ENCODE measurements at places on chromosomes 16 and 17.

GRCh38 chr17:58239987-58240386 lies 1.6 kb downstream of the LPO start:
- no peak for DNase-seq

DNA sequence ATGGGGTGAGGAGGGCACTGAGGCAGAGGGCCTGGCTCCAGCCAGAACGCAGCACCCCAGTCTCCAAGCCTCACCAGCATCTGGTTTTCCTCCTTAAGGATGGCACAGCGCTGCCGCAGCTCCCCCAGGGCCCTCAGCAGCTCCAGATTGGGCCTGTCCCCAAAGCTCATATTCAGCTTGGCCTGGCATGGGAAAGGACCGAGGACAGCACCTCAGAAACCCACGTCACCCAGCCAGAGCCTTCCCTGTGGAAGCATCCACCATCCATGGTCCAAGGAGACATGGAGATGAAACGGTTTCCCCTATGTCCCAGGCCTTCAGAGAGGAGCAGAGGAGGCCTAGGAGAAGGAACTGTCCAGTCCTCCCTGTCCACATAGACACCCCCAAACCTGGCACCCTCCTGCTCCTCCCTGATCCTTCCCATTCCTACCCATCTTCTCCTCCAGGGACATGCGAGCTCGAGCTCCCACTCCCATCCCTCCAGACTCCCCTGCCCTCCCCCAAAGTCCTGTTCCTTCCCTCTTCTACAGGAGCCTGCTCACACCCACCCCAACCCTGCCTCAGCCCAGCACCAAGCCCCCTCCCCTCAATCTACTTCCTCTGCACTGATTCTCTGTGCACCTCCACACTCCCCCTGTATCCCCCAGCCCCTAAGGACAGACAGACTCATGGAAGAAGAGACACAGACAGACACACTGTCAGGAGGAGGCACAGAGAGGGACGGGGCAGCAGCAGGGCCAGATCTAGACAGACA lies 1.8 kb downstream of the TSPOAP1 start:
- DNase-seq, result no peak

DNA sequence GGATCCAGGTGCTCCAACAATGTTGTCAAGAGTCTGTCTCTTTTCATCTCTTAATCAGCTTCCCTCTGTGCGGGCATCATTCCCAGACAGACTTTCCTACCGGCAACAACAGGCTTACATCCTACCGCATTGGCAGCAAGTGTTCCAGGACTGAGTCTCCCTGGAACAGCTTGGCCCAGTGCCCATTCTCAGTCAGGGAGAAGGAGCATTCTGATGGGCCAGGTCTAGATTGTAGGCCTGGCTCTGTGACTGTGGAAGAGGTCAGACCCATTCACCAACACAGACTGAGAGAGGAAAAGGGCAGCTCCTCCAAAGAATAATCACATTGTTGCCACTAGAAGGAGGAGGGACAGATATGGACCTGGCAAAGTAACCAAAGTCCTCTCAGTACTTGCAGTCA lies 68.1 kb upstream of the TMEM132E start:
- DNase-seq, result no peak

- DNase-seq, result no peak
Measured at GRCh38 chr16:21613781-21614180, 14.4 kb downstream of the METTL9 start.

DNA sequence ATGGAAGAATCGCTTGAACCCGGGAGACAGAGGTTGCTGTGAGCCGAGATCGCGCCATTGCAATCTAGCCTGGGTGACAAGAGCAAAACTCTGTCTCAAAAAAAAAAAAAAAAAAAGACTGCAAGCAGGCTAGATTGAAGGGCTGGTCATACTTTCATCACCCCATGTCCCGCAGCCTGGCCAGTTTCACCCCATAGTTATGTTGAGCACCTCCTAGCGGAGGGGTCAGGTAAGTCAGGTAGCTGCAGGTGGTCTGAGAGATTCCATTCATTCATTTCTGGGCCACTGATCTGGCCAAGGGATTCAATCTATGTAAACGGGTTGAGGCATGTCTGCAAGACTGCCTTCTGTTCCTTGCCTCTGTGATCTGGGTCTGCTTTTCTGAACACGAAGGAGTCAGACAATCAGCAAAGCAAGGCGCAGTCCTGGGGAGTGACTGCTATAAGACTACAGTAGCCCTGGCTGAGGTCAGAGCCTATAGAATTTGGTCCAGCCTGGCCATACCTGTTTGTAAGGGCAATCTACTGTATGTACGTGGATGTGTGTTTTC lies 23.6 kb upstream of the BPTF start:
- DNase-seq, result no peak

- no peak for DNase-seq
Measured at GRCh38 chr16:57382535-57383275, 10.4 kb downstream of the CX3CL1 start.

DNA sequence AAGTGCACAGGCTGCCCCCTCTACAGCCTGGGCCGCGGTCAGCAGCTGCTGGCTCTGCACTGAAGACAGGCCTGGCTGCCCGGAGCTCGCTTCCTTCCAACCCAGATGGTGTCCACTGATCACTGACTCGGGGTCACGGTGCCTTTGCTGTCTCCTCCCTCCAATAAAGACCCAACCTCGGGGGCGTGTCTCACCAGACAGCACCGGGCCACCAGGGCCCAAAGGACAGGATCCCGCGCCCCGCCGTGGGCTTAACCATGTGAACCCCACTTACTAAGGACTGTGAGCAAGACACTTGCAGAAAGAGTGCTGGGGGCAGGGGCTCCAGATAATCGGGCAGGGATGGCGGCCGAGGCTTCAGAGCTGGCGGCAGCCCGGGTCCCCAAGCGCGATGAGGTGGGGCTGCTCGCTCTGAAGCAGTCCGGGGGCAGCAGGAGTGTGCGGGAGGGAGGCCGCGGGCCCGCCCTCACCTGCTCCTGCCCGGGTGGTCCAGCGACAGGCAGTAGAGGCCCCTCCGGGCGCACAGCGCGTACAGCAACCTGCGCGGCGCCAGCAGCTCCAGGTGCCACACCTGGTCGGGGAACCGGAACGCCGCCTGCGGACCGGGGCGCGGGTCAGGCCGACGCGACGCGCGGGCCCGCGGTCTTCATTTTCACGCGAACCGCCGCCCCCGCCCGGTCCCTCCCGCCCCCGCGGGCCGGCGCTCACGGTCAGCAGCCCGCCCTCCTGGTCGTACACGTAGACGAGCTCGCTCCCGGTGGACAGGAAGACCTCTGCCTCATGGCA lies 502 bp downstream of the FAAP100 start:
- peak; percentile 57 for DNase-seq

- no peak for DNase-seq
Measured at GRCh38 chr17:79043931-79044320, 20.0 kb downstream of the C1QTNF1 start.

DNA sequence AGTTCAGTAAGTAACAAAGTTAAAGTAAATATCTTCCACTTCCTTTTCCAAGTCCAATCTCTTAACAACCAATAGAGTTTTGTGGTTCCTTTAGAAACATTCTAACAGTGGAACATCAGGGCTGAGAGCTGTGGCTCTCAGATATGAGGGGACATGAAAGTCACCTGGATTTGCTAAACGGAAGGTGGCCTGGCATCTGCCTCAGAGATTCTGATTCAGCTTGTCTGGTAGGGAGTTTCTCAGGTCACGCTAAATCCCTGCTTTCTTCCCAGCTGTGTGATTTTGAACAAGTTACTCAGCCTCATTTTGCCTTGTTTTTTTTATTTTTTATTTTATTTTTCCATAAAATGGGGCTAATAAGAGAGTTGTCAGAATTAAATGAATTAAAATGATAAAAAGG lies 411.0 kb upstream of the CDH11 start:
- DNase-seq, result no peak

- no peak for DNase-seq
Measured at GRCh38 chr16:55810451-55810961, 22.4 kb downstream of the CES1 start.

DNA sequence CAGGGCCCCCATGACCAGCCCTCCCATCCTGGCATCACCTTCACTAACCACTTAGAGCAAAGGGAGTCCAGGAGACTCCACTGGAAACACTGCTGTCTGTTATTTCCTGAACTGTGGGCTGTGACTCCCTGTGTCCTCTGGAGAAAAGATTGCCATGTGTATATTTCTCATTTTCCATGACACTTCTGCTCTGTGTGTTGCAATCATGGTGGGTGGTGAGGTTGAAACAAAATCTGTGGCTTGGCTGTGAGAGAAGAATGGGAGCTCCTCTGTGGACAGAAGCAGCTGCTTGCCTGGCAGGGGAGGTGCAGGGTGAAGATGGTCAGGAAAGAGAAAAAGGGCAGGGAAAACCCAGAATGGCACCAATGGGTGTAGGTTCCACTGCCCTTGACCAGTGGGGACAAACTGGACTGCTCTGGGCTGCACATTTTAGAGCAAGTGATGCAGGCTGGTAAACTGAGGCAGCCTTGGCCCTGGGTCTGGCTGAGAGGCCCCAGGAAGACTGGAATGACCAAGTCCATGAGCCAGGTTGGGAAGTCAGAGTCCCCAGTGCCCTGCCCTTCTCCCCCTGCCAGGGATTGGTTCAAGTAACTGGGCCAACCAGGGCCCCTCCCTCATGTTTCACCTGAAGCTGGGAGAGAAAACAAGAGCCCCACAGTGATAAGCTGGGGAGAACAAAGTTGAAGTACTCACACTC lies 314.3 kb downstream of the C16orf95 start:
- DNase-seq, result no peak

- no peak for DNase-seq
Measured at GRCh38 chr16:47258874-47259461, 115.2 kb upstream of the NETO2 start.

DNA sequence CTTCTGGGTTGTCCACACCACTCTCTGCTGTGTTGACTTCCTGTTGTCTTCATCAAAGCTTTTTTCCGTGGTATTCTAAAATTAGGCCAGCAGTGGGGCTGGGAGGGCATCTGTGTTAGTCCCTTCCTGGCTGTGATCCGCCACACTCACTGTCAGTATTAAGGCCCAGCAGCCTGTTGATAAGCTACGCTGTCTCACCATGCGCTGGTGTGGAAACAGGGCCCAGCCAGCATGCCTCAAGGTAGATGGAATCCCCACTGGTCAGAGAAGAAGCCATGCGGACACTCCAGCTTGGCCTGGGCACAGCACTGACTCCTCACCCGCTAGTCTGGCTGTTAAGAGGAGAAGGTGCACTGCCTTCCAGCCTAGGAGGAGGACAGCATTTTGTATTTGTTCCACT lies 11.4 kb downstream of the CDR2L start:
- no peak for DNase-seq

DNA sequence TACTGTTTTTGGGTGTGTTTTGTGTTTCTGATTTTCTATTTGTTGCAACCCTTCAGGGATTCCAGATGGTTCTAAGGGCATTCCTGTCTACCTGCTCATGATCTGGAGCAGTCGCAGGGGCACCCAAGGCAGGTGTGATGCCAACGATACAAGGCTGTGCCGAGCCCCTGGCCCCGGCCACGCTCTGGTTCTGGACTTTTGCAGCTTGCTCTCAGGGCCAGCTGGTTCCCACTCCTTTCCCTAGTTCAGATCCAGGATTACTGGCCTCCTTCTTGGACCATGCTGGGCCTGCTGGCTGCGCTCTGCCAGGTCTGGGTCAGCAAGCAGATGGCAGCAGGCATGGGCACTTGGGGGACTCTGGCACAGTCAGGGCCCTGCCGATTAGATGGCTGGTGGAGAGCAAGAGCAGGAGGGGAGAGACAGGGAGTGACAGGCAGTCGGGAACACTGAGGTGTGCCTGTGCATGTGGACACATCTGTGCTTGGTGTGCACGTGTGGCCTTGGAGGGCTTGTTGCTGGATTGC lies 15.2 kb upstream of the RAP1GAP2 start:
- no peak for DNase-seq

DNA sequence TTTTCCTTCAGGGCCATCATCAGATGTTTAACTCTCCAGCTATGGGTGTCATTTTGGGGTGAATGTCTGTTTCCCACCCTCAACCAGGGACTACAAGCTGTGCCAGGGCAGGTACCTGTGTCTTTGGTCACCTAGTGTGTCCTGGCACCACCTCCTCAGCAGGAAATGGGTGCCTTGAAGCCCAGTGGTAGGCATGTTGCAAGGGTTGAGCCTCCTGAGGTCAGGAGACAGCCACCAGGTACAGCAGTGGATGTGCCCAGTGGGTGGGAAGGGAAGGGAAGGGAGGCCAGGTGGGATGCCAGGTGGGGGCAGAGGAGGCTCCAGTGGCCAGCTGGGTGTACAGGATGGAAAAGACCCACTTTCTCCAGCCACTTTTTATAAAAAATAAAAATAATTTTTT lies 25.5 kb upstream of the ADORA2B start:
- no peak for DNase-seq

DNA sequence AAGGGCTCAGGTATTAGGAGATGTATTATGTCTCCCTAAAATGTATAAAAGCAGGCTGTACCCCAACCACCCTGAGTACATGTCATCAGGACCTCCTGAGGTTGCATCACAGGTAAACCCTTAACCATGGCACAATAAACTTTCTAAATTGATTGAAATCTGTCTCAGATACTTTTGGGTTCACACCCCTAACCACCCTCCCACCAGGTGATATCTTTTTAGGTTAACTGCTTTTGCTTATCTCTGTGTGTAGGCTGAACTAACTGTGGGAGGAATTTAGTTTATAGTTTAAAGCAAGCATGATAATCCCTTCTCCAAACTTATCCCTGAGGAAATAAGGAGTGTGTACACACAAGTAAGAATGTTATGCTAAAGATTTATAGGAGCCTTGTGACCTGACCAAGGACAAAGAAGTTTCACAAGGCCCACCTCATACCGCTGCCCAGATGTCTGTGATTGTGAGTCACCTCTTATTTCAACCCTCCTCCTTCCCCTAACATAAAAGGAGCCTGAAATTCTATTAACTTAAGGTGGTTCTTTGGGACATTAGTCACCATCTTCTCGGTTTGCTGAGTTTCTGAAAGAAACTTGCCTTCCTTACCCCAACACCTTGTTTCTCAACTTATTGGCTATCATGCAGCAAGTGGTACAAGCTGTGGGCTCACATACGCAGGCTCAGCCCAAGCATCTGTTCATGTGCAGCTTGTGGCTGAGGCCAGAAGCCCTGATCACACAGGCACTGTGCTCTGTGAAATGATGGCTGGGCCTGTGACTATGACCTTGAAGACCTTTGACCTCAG lies 11.3 kb downstream of the PRSS22 start:
- no peak for DNase-seq
